Transverse colon (tissue), 4 donors: ENCODE measurements at places on chromosomes 1 and 21.

- DNase-seq: no peak
These were observed 201.1 kb downstream of the DAB1 start for GRCh38 chr1:57222801-57223200.

- DNase-seq: no peak
These were observed 143.5 kb downstream of the SLC30A10 start for GRCh38 chr1:219784660-219785381.

- DNase-seq: no peak
These were observed 20.9 kb downstream of the RWDD3 start for GRCh38 chr1:95254959-95255358.

GRCh38 chr1:119946724-119947123 is 50.4 kb upstream of the ADAM30 start:
- no peak for DNase-seq

GRCh38 chr1:105343317-105343716 is 1593.6 kb downstream of the AMY1C start:
- no peak for DNase-seq

DNA sequence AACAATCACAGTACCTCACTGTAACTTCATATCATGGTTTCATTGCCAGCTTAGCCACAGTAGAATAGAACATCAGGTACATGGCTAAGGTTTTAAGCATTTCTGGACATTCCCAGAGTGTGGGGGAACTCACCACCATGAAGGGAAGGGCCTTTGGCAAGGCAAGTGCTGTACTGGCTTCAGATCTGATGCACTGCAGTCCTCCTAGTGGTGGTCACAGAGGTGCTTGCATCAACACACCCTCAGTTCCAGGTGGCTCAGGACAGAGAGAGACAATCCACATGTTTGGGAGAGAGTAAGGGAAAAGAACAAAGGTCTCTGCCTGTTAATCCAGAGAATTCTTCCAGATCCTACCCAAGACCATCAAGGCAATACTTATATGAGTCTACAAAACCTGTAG is 528.4 kb upstream of the RGS18 start:
- DNase-seq: no peak

- DNase-seq: no peak
These were observed 650.3 kb downstream of the AJAP1 start for GRCh38 chr1:5304702-5305101.

DNA sequence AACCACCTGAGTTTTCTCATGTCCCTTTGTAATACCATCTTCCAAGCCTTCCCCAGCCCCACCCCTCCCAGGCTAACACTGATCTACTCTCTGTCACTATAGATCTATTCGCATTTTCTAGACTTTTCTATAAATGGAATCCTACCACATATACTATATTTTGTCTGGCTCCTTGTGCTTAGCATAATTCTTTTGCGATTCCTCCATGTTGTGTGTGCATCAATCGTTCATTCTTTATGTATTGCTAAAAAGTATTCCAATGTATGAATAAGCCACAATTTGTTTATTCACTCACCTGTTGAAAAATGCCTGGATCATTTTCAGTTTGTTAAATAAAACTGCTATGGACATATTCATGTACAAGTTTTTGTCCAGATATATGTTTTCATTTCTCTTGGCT is 66.7 kb upstream of the DPT start:
- DNase-seq: no peak

DNA sequence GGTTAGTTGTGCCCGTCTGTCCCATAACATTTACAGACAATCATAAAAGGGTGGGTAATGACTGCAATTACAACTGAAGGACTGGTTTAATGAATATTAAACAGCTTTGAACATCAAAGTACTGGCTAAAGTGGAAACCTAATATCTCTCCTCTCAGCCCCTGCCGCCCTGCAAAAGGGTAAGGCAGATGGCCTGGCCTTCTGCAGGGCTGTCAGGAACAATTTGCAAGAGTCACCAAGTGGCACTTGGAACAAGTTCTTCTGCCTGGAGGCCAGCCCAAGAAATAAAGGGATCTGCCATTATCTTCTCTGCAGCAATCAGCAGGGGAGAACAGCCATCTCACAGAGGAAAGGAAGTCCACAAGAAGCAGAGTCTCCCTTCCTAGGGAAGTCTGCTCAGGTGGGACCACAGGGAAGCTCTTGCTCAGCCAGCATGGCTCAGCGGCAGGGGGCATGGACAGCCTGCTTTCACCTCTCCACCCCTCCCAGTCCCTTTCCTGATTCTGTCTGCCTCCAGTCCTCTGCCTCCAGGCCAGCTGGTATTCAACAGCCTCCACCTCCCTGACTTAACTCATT is 96.1 kb downstream of the TRABD2B start:
- no peak for DNase-seq
